GM12891 (cell line): ENCODE measurements at places on chromosomes 3 and 15.

DNA sequence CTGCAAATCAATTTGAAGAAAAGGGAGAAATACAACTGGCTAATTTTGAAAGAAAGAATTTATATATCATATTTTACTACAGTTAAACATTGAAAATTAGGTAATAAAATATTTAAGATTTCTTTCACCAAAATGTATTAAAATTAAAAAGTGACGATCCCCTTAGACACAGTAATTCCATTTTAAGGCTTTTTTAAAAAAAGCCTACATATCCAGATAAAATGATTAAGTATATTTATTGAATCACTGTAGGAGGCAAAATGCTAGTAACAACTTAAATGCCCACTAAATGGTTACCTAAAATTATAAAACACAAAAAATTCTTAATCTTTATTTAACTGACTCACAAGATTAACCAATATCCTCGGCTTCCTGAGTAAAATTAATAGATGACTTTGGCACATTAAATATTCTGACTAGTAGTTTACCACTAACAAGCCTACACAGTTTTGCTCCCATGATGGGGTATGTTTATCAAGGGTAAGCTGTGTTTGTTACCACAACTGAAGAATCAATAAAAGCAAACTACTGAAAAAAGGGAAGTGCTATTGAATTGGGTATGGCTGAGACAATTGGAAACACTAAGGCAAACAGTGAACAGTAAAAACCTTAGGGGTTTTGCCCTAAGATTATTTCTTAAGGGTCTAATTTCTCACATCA, 28.4 kb downstream of the ANKRD28 start:
- no peak for DNase-seq

- no peak for DNase-seq
Observed at GRCh38 chr3:123818324-123818920, 65.7 kb downstream of the MYLK start.

GRCh38 chr15:39275066-39275465, 305.8 kb upstream of the THBS1 start:
- DNase-seq, result no peak

DNA sequence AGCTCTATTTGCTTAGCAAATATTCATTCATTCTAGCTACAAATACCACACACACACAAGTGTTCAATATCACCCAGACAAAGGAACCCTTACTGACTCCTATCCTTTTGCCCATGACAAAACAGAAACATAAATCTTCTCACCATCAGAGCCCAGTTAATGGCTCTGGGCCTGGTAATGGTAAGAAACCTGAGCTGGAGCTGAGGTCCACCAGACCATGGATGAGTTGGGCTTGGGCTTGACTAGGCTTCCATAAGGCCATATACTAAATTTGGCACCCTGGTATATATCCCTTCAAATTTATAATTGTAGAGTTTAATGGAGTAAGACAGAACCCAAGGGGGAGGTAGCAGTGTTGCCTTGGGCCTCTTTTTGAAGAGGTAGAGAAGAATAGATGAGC, 29.4 kb downstream of the GPR176 start:
- no peak for DNase-seq

GRCh38 chr3:46662771-46663551, 30.5 kb downstream of the ALS2CL start:
- DNase-seq, result no peak

GRCh38 chr3:38646630-38647029, 2.9 kb downstream of the SCN5A start:
- no peak for DNase-seq

DNA sequence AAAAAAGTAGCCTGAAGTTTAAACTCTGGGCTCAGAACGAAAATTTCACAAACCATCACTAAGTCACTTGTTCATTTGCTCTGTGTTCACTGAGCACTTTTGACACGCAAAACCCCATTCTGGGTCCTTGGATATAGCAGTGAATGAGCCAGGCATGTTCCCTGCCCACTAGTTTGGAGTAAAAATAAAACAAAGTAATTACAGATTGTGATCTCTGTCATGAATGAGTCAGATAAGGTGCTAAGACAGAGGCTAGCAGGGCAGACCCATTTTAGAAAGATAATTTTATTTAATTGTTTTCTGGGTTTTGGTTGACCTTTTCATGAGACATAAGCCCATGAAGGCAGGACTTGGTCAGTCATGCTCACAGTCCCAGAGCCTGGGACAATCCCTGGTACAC, 84.1 kb upstream of the ARHGEF3 start:
- no peak for DNase-seq

DNA sequence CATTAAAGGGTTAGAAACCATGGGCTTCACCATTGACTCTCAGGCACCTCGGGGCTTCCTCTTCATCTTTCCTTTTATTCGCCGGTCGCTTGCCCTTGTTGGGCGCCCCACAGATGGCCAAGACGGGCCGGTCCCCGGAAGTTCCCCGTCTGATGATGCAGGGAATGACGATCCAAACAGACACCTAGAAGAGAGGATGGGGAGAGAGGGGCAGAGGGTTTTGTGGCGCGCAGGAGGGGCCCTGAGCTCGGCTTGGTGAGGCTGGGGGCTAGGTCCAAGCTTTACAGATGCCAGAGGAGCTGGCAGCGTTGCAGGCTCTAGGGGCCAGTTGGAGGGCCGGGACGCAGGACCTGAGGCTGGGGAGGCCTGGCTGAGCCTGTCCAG, 532 bp upstream of the ESYT3 start:
- no peak for DNase-seq

DNA sequence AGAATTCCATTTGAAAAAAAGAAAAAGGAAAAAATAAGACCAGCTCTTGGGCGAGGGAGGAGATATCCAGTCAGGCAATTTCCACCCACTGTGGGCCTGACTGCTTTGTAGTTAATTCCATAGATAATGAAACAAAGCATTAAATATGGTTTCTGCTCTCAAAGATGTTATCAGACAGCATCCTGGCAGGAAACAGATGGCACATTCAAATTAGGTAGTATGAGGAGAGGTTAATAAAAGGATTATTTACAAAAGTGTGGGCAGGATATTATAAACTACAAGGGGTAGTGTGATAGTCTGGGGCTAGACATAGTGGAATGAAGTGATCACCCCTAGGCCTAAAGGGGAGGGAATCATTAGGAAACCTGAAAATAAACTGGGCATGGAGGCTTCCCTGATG, 193.2 kb downstream of the CLSTN2 start:
- no peak for DNase-seq

GRCh38 chr3:183699238-183699947, 1.8 kb downstream of the YEATS2 start:
- no peak for DNase-seq

GRCh38 chr3:147305533-147306250, 100.7 kb downstream of the ZIC4 start:
- no peak for DNase-seq

DNA sequence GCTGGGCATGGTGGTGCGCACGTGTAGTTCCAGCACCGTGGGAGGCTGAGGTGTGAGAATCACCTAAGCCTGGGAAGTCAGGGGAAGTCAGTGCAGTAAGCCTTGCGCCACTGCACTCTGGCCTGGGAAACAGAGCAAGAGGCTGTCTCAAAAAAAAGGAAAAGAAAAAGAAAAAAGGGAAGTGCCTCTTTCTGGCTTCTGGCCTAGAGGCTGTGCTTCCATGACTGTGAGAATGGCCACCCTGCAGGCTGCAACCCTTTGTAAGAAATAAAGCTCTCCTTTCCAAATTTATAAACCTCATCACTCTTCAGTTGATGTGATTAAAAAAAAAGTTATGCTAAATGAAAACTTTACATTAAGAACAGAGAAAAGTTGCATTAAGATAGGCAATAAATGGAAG, 774.3 kb downstream of the TUSC7 start:
- no peak for DNase-seq

- no peak for DNase-seq
Observed at GRCh38 chr15:69532066-69532465, 79.4 kb downstream of the RPLP1 start.

- no peak for DNase-seq
Observed at GRCh38 chr3:94420931-94421330, 358.1 kb downstream of the NSUN3 start.

- DNase-seq, result no peak
Observed at GRCh38 chr3:6750782-6751181, 110.1 kb upstream of the GRM7 start.

- DNase-seq, result no peak
Observed at GRCh38 chr15:101206176-101206591, 45.7 kb downstream of the CHSY1 start.

DNA sequence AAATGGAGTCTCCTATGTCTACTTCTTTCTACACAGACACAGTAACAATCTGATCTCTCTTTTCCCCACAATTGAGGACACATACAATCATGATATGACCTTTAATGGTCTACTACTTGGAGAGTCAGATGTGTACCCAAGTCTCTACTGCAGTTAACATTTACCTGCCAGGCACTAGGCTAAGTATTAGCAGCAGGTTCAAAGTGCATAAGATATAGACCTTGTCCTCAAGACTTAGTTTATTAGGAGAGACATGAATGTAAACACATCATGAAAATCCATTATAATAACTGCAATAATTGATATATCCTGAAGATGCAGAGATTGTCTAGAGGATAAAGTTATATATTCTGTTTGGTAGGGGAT, 3.1 kb downstream of the SLC35A5 start:
- no peak for DNase-seq

DNA sequence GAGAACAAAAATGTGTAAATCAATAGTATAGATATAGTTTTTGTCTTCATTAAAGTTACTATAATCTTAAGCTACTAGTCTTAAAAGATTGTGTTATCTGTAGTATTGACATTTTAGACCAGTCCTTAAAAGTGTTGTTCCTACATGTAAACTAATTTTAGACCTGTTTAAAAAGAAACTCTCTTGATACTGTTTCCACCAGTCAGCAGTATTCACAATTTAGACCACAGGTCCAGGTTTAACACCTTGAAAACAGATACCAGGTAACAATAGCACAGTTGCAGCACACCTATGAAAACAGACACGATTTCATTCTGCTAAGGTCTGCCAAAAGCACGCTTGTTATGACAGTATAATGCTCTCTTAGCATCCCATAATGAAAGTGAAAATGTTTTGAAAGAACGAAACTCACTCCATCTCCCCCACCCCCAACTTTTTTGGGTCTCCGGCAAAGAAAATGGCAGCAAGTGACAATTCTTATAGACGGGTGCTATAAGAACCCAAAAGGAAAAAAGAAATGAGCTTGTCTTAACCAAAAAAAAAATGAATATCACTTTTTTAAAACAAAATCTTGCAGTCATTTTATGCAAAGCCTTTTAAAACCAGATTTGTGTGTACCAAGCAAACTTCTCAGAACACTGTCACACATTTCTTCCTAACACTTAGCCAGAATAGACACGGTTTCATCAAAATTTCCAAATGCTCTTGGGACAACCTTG, 1.6 kb downstream of the EIF4E3 start:
- peak; percentile 27 for DNase-seq

DNA sequence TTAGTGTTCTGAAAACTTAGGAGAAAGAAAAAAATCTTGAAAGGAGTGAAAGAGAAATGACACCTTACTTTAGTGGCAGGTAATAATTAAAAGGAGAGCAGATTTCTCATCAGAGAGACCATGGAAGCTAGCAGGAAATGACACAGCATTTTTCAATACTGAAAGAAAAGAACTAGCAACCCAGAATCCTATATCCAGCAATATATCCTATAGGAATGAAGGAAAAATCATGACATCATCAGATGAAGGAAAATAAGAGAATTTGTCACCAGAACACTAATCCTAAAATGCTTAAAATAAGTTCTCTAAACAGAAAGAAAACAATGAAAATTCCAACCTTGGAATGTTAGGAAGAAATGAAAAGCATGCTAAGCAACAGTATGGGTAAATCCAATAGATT, 39.8 kb upstream of the MDFIC2 start:
- no peak for DNase-seq

DNA sequence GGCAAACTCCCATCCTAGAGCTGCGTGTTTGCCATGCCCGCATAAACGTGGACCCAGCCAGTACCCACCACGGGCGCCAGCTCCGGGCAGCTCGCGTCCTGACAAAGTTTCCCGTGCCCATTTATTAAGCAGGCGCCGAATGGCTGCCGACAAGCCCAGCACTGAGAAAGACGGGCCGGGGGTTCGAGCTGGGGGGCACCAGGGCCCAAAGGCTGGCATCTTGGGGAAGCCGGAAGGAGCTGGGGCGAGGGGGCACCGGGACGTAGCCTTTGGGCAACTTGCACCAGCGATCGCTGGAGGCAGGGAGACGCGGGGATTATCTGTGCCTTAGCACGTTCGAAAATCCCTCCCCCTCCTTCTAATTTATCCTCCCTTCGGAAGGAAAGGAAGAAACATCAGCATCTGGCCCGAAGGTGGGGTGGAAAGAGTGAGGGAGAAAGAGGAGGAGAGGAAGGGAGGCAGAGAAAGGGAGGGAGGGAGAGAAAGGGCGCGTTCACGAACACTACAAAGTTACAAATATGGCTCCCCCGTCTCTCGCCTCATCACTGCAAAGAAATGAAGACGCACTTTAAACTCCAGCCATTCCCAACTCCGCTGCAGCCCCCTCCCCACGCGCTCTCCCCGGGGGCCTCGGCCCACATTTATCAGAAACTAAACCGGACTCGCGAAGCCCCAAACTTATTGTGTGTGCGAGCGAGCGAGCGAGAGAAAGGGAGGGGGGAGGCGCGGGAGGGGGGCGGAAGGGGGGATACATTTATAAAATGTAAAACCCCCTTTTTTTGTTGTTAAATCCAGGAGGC, 1.0 kb downstream of the ANP32A start:
- DNase-seq, result no peak

GRCh38 chr15:82159922-82160321, 102.6 kb downstream of the EFL1 start:
- no peak for DNase-seq

DNA sequence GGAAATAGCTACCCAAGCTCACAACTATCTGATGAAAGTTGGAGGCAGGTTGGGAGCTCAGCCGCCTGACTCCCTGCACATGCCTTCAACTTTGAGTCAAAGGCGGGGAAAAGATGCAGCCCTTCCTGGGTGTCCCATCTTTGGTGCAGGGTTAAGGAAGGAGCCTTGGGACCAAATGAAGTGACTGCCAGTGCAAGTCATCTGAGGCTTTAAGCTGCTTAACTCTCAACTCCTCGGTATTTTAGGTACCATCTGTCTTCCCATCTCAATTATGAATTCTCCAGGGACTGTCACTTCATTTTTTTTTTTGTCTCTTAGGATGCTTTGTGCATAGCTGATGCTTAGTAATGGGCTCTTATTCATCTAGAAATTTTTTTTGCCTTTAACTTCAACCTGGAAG, 408.8 kb upstream of the C2CD4B start:
- DNase-seq, result no peak

DNA sequence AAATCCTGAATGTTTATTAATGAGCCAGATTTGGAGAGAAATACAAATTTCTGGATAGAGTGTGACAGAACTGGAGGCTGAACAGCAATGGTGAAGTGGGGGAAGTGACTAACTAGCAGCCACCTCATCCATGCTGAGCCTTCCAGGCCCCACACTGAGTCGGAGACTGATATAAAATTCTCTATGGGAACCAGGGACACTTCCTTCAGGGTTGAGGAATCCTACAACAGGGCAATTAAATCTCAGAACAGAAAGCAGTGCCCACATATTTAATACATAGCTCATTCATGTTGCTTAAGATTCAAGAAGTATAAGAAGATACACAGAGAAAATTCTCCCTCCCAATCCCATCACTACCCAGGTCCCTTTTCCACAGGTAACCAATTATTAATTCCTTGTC, 49.3 kb downstream of the HACD2 start:
- no peak for DNase-seq
